NCI-H1105 (cell line): ENCODE measurements at places on chromosomes 1 and 21.

DNA sequence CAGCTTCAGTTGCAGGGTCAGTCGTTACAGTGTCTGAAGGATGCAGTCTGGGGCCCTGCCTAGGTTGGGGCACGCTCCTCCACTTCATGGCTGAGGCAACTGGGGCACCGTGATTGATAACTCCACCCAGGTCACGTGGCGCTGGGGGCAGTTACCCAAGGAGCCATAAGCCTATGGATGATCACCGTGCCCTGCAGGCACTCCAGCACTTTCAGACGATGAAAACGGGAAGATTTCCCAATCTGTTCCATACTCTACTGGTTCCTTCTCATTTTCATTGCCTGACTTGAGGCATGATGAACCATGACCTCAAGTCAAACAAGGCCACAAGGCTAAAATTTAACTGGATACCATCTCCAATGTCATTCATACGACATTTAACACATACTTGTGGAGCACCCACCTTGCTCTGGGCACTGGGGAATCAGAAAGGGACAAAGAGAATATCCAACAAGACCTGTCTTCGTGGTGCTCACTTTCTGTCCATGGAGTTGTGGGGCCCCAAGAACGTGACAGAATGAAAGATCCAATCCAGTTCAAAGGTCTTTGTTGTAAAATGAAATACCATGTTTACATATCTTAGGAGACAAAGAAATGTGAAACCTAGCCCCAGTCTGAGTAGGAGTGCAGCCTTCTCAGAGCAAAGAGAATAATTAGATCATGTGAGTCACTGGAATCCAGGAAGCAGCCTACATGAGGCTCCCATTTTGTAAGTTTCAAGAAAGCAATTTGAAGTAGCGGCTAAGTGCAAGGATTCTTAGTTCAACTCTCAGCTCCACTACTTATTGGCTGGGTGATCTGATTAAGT lies 39.4 kb upstream of the SPOCD1 start:
- DNase-seq, result no peak

GRCh38 chr1:248786156-248786555 lies 30.6 kb upstream of the LYPD8 start:
- no peak for DNase-seq

DNA sequence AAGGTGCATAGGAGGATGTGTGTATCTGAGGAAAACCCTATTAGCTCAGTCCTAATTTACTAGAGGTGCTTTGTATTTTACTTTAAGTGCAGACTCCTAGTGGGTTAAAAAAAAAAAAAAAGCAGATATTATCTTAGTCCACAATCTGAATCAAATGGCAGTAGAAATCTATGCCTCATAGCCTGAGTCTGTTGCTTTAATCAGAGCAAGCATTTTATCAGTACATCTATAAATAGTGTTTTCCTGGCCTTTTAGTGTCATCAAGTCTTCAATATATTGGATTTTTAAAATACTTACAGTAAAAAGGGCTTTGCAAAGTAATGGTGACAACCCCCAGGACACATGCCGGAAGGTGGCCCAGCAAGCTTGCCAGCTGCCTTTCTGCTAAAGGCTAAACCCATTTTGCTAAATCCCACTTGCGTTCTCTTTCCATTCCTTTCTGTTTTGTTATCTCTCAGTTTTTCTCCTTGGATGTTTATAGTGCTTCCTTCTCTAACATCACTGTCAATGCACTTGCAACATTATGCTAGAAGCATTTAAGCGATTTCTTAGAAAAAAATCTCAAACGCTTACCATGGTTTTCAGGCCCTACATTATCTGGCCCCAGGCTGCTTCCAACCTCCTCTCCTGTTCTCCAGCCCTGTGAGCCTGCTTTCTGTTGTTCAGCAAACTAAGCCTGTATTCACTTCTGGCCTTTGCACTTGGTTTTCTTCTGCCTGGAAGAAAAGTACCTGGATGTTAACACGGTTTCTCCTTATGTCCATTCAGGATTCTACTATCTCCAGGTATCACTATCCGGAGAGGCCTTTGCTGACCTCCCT lies 206.3 kb downstream of the PDE4B start:
- no peak for DNase-seq

DNA sequence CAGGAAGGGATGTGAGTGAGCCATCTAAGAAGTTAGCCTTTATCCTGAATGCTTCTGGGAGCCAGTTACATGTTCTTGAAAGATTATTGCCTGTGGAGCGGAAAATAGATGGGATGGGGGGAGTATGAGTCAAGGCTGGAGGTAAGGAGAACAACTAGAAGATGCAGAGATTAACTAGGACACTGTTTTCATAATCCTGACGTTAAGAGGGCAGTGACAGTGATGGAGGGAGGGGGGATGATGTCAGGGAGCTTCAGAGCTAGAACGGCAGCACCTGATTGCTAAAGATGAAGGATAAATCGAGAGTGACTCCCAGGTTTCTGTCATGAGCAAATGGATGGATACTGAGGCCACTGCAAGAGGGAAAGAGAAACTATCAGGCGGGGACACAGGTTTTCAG lies 10.0 kb upstream of the RCSD1 start:
- DNase-seq, result no peak

DNA sequence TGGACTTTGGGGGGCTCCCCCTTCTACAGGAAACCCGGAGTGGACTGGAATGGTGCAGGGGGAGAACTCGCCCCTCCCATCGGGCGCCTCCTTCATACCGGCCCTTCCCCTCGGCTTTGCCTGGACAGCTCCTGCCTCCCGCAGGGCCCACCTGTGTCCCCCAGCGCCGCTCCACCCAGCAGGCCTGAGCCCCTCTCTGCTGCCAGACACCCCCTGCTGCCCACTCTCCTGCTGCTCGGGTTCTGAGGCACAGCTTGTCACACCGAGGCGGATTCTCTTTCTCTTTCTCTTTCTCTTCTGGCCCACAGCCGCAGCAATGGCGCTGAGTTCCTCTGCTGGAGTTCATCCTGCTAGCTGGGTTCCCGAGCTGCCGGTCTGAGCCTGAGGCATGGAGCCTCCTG lies at the start of gene TNFRSF14:
Gene TNFRSF14, plus strand, starts transcription at position 95 of the 401 bp plus-strand sequence. Its CDS starts 294 bp downstream, at position 389.
- no peak for DNase-seq

- DNase-seq, result no peak
These were observed 15.1 kb upstream of the CD58 start for GRCh38 chr1:116585886-116586285.

- DNase-seq, result peak; percentile 59
These were observed 120.0 kb upstream of the RRP15 start for GRCh38 chr1:218164930-218165700.

GRCh38 chr21:35390013-35390776 lies 341.1 kb upstream of the RUNX1 start:
- DNase-seq, result peak; percentile 87

DNA sequence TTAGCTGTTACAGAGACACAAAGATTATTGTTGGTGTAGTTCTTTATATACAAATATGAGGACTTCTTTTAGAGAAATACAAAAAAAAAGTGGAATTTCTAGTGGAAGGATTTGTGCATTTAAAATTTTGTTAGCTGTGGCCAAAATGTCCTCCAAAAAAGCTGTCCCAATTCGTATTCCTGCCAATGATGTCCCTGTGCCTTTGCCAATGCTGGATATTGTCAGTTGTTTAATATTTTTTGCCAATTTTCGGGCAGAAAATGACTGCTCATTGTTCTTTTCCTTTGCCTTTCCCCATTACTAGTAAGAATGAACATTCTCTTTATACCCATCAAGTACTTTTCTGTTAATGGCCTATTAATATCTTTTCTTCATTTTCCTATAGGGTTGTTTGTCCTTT lies 110.0 kb upstream of the HOOK1 start:
- DNase-seq, result no peak

DNA sequence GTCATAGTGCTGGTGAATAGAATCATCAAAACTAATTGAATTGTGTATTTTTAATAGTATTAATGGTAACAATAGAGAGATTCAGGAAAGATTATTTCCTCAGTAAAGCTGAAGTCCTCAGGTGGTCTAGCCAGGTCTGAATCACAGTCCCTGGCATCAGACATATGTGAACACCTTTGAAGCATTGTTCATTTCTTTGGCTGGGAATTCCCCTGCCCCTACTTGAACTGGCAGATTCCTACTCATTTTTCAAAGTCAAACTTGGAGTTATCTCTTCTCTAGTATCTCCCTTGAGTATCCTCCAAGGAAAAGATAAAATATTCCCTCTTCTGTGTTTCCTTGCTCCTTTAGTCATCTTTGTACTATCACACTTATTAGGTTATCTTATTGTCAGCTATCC lies 759.8 kb downstream of the ADGRL2 start:
- DNase-seq, result no peak

DNA sequence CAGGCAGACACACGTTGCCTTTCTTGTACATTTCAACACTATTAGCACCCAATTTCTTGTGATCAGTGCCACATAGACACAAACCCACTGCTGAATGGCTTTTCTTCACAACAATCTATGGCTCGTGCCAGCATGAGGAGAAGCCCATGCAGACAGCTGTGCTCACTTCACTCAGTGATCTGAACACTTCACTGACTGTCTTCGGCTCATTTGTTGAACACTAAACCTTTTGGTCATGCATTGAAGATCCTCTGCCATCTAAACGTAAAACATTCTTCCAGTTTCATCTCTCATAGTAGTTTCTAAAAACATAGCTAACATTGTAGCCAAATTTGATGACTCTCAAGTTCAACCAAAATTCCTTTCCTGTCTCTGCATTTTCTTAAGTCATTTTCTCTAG lies 331.0 kb upstream of the ZP4 start:
- DNase-seq, result no peak

GRCh38 chr1:178501705-178502329 lies 5.1 kb upstream of the CLEC20A start:
- peak; percentile 51 for DNase-seq

DNA sequence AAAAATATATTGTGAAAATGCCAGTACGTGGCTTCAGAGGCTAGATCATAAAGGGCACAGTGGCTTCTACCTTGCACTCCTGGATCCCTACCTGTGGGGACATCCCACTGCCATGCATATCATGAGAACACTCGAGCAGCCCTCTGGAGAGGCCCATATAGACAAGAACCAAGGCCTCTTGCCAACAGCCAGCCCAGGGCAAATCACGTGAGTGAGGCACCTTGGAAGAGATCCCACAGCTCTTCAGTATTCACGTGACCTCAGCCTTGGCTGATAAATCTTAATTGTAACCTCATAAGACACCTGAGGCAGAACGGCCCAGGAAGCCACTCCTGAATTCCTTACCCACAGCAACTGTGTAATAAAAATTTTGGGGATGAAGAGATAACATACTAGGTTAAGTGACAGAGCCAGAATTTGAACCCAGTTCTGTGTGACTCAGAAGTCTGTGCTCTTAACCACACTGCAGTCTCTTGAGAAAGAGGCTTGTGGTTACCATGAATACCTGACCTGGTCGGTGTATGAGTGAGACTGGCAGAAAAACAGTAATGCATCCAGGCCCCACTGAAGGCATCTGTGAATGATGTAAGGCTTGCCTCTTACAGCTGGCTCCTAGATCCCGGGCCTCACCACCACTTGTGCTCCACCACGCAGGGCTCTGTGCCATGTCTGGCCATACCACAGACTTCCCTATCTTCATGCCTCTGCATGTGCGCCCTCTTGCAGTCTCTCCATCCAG lies 6.9 kb upstream of the A3GALT2 start:
- DNase-seq, result peak; percentile 36

GRCh38 chr1:11227106-11228077 lies 35.0 kb downstream of the MTOR start:
- DNase-seq, result no peak

- DNase-seq, result no peak
These were observed 38.4 kb upstream of the SPAG17 start for GRCh38 chr1:118223426-118223825.

- no peak for DNase-seq
These were observed 24.2 kb upstream of the OSBPL9 start for GRCh38 chr1:51592711-51593110.

DNA sequence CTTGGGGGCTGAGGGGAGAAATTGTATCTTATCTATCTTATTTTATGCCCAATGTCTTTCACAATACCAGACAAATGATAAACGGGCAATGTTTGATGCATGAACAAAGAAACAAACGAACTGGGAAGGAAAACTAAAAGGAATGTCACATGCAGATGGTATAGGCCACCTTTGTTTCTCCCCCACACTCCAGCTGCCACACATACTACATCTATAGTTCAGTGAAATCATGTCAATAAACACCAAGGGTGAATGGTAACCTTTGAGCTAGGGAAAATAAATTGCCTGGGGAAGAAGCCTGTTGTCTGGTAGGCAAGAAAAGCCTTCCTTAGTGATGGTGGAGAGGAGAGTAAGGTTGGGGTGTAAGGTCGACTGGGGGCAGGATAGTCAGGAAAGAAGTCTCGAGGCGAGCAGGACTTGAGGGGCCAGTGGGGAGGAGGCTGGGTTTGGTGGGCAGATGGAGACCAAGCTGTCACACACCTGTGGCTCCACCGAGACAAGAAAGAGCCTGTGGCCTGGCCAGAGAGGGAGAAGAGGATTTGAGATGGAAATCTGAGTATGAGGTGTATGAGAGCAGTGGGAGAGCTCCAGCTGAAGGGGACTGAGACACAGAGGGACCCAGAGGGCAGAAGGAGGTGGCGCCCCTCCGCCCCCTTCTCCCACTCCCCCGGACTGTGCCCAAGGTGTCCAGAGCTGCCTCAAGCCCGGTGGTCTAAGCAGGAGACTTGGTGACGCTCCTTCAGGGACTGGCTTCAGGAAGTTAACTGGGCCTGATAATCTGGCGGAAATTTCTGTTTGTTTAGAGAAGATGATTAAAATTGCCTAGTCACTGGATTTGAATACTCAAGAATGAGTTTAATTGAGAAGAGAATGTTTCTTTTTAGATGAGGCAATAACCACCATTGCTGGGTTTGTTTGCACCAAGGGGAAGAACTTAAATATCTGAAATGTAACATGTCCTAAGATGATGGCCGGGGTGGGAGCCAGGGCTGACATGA lies 37.3 kb downstream of the ATF3 start:
- DNase-seq, result no peak

DNA sequence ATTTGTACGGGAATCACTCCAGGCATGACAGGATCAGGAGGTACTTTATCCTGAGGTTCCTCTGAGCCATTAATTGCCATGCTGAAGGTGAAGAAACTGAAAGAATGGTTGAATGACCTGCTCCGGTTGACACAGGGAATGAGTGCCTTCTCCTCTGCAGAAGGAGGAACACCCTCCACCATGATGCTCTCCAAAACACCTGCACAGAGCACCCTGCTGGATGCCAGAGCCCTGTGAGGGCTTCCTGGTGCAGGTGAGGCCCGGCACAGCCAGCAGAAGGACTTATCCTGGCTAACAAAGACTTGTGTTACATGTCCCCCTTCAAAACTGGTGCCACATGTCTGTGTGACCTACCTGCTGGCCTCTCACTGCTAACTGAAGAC lies 14.3 kb upstream of the LBR start:
- no peak for DNase-seq

- DNase-seq, result no peak
These were observed 894.7 kb downstream of the ADGRL2 start for GRCh38 chr1:82695443-82695842.

DNA sequence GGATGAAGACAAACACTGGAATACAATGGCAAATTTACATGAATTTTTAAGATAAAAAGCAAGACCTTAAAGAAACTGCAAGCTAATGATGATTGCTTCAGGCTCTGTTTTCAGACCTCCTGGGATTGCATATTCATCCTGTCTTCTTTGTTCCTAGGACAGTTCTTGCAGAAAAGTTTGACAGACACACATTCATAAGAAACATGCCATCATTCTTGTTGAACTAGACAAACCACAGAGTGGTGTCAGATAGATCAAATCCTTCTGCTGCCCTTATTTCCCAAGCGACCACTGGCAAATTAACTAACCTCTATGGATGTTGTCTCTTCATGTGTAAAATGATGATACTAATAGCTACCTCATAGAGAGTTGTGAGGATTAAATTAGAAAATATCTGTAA lies 181.3 kb downstream of the KCTD3 start:
- DNase-seq, result no peak

GRCh38 chr1:110237386-110238152 lies 27.5 kb downstream of the KCNC4 start:
- DNase-seq, result no peak

- no peak for DNase-seq
These were observed 1.3 kb upstream of the PEX10 start for GRCh38 chr1:2413495-2414296.
